ENCODE measurements at places on chromosomes 13 and 19.

- no peak for DNase-seq
Measured at GRCh38 chr19:8329996-8330395, 8.7 kb downstream of the RPS28 start.

- DNase-seq = no peak
Measured at GRCh38 chr19:41926763-41927496, 1.3 kb downstream of the ERFL start.

- DNase-seq = peak; percentile 41
Measured at GRCh38 chr13:51729866-51730553, 74.0 kb downstream of the DHRS12 start.

DNA sequence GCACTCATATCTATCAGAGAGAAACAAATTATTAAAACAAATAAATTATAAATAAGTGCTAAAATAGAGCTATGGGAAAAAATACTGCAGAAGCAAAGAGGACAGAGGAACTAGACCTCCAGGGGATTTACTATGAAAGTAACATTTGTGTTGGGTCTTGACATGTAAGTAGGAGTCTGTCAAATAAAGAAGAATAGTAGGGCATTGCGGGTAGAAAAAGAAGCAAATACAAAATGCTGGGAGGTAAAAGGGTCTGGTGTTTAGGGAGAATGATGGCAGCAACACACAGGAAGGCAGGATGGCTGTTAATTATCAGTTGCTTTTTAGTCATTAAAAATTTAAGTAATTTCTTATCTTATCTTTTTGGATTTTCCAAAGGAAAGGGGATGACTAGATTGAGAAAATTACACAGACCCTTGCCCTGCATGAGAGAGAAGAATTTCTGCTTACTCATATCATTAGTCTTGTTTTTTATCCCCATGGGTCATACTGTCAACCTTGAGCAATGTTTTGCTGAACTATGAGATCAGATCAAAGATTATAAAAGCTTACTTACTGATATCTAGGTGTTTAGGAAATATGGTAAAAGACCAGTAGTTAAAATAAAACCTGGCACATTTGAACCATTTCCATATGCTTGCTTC is 472.7 kb downstream of the DIAPH3 start:
- no peak for DNase-seq

GRCh38 chr13:30744056-30744680 is 8.8 kb downstream of the ALOX5AP start:
- peak; percentile 78 for DNase-seq

DNA sequence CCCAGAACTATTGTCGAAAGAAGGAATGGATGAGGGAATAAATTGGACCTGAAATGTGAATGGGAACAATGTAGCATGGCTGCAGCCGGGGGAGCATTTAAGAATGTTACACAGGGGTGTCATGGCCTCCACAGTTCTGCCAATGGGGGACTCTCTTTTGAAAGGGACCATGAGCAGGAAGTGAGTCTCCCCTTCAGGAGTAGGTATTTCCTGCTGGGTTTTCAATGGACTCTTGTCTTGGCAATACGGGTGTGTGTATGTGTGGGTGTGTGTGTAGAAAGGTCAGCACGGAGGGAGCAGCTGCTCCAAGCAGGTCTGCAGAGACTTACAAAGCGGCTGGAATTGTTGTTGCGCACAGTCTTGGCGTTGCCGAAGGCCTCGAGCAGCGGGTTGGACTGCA is 24.4 kb downstream of the MYO1F start:
- no peak for DNase-seq

- no peak for DNase-seq
Measured at GRCh38 chr19:4018775-4019504, 11.4 kb downstream of the PIAS4 start.

DNA sequence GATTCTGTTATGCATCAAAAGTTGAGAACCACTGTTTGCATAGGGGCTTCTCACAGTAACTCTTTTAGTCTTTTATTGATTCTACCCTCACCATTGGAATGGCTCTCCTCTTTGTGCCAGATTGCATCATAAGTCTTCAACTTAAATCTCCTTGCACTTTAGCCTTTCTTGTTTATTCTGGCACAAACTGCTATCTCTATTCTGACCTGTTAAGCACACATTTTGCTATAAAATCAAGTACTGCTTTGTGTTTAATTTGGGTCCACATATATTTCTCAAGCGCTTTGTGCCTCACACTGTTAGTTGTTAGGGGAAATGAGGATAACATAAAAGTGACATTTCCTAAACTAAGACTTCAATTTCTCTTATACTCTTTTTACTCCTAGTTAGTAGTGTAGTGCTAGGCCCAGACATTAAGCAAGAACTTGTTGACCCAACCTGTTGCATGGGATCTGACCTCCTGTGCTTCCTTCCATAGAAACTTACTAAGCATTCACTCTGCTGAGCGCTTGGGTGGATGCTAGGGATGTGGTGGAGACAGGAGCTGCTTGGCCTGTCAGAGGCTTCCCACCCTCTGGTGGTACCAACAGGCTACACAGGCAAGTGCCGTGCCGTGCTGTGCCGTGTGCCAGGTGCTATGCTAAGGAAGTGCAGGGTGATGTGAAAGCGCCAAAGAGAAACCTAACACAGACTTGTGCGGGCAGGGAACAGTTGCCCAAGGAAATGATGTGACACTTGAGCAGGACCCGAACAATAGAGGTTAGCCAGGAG is 1.2 kb downstream of the UTP14C start:
- DNase-seq = no peak

DNA sequence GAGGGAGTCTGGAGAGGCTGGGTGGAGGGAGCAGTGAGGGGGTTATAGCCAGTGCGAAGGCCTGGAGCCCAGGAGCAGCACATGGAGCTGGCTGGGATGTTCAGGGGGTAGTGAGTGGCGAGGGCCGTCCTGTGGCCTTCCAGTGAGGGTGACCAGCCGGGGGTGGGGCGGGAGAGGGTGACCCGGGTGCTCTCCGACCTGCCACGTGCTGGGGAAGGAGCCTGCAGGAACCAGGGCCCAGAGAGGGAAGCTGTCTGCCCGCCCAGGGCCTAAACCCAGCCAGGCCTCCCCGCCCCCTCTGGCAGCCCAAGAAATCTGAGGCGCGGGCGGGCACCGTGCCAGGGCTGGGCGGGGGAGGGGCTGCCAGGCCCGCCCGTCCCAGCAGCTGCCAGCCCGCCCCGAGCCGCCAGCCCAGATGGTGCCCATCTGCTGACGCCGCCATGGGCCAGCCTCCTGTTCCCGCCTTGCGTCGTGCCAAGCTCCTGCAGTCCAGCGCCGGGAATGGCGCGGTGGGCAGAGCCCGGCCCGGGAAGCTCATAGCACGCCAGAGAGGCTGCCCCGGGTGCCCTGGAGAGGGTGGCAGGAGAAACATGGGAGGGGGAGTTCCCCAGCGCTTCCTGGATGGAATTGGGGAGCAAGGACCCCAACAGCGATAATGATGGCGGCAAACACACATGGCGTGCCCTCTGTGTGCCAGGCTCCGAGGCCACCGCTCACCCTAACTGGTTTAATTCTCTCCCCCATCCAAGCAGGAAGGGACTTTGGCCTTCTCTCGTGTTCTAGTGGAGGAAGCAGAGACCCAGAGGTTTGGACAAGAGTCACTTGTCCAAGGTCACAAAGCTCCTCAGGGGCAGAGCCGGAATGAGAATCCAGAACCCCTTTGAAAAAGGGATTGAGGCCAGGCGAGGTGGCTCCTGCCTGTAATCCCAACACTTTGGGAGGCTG is 21.5 kb downstream of the NFIC start:
- no peak for DNase-seq

DNA sequence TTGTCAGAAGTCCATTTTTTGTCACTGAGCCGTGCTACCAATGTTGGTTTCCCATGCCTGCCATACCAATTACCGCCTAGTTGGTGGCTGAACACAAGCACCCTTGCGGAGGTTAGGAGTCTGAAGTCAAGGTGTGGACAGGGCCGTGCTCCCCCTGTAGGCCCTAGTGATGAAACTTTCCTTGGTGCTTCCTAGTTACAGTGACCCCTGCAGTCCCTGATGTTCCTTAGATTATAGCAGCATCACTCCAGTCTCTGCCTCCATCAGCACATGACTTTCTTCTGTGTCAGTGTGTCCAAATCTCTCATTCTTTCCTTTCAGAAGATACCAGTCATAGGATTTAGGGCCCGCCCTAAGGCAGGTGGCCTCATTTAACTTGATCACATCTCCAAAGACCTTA is 99.0 kb downstream of the MYO16 start:
- no peak for DNase-seq

Measured in activated T-cell treated with anti-CD3 and anti-CD28 coated beads, Interleukin-2, amount 50 U/mL, for 24 hours (primary cell).